ENCODE measurements at places on chromosomes 5 and 9.
A peak's percentile ranks its signal among the peaks of the same experiment; 100 is the strongest.

DNA sequence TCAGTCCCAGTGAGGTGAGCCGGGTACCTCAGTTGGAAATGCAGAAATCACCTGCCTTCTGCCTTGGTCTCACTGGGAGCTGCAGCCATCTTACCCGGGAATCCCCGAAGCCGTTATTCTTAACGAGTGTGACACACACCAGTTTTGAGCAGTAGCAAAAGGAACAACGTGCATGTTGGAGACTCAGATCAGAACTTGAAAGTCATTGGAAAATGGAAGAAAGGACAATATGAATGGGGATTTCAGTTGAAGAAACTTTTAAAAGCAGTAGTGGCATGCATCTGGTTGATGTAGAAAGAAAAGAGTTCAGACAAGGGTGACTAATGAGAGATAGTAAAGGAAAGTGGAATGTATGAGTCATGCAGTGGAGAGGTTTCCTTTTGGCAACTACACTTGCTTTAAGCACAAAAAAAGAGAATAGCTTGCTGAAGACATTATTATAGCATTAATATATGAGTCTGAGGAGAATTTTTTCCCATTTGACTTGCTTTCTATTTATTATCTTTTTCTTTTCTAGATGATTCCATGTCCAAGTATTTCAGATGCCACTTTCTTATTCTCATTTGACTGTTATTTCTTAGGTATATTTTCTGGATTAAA lies 44.4 kb upstream of the ANKDD1B start:
- peak; percentile 90 for DNase-seq

- DNase-seq: no peak
Measured at GRCh38 chr5:35430381-35431162, 187.1 kb upstream of the SPEF2 start.

DNA sequence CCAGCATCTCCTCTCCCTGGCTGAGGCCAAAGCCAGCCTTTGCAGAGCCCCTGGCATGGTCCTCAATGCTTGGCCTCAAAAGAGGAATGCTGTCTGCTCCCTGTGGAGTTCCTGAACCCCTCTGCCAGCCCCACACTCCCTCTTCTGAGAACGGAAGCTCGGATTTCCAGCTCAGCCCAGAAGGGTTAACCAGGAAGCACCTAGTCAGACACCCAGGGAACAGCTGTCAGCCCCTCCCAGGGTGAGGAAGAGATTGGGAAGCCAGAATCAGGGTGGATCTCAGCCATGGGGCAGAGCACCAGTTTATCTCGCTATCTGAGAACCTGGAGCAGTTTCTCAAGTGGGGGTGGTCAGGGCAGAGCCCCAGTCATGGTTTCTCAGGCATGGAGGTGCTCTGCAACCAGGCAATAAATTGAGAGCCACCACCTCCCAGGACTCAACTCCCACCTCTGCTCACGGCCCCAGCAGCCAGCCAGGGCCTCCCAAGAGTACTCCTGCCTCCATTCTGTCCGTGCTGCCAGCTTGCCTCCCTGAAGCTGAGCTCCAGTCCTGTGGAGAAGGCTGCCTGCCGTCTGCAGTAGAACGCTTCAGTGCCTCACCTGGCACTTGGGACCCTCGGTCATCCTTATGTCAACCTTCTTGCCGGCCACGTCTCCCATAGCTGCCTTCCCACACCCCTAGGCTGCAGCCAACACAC lies 7.6 kb downstream of the FOXE1 start:
- DNase-seq: no peak

- DNase-seq: peak; percentile 81
Measured at GRCh38 chr9:104279535-104280177, 185.5 kb downstream of the SMC2 start.

DNA sequence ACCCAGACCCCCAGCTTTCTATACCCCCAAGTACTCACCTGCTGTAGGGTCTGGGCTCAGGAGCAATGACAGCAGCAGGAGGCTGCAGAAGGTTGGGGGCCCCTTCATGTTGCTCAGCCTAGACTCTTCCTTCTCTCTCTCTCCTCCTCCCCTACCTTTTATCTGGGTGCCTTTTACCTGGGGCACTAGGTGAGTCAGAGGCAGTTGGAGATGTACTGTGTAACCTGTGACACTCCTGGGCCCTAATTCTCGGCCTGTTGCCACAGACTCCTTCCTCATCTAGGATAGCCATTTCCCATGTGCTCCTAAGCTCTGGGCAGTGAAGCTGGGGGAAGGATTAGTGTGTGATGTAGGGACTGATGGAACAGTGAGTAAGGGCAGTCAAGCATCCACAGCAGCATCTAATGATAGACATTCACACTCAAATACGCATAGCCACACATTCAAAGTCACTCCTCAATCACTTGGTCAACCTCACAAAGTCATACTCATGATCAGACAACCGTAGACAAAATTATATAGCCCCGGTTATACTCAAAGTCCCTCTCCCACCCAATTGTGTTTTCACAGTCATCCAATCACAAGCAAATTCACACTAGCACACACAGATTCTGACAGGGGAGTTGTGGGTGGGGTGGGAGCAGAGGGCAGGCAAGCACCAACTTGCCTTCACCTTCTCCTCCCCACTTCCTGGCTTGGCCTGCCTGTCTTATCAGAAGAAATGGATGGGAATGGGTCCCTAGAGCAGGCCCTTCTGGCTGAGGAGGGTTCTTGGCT lies at the start of gene CCL27:
Gene CCL27, minus strand, starts transcription at position 132 of the 777 bp plus-strand sequence. Its CDS starts 24 bp downstream, at position 108.
- no peak for DNase-seq

DNA sequence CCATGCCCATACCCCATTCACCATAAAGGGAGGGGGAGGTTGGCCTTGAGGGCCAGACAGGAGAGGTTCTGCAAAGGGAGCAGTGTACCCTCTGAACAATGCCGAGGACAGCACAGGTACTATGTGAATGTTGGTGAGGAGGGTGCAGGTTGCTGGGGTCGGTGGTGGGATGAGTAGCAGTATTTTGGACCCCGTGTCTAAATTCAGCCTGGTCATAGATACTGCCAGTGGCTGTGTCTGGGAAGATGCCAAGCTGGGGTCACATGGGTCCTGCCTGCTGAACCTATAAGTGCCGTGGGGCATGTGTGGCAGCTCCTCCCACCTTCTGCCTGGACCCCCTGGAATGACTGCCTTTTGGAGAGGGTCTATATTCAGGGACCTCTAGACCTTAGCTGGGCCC lies 11.4 kb upstream of the SPINK4 start:
- no peak for DNase-seq

DNA sequence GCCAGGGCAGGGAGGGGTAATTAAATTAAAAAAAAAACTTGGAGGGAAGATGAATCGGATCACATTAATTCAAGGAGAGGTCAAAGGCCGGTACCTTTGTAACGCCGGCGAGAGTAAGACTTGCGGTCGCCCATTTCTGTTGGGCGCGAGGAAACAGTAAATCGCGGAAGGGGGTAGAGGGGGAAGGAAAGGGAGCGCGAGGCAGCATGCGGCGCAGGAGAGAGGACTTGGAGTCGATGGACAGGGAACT lies 324 bp upstream of the RGMB start:
- DNase-seq: no peak

GRCh38 chr5:30539004-30539634 lies 654.4 kb upstream of the CDH6 start:
- DNase-seq: no peak

DNA sequence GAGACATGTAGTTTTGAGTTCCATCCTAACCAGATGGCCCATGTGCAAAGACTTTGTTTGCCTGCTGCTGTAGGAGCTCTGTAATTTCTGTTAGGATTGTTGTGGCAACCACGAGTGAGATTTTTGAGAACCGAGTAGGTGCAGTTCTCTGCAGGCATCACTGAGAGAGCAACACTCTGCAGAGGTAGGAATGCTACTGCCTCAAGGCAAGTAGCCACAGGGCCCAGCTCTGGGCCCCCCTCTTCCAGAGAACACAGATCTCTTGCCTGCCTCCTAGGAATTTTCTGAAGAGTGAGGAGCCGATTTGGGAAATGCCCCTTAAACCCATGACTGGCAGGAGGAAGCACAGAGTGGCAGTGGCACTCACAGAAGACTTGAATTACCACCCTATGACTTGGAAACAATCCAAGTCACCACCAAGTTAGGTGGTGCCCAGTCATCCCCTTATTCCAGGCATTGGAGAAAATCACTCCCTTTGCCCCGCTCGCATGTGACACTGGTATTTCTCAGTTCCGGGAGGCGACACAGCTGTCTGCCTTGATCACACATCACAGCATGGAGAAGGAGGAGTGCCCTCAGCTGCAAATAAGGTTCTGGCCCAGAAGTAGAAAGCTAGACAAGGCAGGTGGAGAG lies 52.5 kb upstream of the SLC2A8 start:
- peak; percentile 36 for DNase-seq

DNA sequence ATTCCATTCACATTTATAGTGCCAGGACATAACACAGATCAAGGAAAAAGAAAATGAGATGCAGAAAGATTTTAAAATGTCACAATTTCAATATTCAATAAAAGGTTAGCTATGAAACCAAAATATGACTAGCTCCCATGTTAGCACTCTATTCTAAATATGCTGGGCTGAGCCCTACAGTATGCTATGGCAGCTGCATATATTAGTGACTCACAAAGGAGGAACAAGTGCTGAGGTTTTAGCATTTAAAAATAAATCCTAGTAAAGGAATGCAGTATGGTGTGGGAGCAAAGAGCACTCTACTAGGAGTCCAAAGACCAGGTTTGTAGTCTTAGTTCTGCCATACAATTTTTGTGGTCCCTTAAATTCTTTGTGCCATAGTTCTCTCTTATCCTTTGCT lies 118.4 kb downstream of the OXCT1 start:
- no peak for DNase-seq

GRCh38 chr5:1315709-1316587 lies 21.1 kb upstream of the TERT start:
- no peak for DNase-seq

- DNase-seq: no peak
Measured at GRCh38 chr9:37468620-37469019, 3.4 kb upstream of the ZBTB5 start.

DNA sequence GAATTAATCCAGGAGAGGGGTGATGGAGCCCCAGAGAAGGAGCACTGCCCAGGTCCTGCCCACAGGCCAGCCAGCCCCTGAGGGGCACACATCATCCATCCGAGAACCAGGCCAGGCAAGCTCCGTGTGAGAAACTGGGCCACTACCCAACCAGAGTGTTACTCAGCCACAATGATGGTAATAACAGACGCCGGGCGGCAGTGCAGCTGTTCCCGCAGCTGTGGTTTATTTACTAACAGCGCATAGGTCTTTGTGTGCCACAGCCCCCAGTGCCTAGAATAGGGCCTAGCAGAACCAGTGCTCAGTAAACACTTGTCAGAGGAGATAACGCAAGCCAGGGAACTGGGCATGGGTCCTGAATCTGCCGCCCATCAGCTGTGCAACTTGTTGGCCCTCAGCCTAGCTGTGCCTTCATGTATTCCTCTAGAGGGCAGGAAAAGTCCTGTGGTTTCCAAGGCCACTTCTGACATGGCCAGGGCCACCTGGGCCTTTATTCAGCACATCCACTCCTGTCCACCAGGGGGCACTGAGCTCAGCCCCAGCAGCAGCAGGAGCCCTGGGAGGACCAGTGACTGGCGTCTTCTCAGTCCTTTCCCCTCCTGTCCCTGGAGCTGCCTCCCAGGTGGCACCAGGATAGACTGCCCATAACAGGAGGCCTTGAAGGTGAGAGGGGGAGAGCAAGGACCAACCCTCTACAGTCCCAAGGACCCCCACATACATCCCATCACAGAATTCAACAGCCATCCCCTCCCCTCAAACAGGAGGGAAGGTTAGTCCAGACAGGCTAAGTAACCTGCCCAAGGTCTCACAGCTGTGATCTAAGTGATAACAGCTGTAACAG lies 2.1 kb downstream of the MXD3 start:
- peak; percentile 76 for DNase-seq

DNA sequence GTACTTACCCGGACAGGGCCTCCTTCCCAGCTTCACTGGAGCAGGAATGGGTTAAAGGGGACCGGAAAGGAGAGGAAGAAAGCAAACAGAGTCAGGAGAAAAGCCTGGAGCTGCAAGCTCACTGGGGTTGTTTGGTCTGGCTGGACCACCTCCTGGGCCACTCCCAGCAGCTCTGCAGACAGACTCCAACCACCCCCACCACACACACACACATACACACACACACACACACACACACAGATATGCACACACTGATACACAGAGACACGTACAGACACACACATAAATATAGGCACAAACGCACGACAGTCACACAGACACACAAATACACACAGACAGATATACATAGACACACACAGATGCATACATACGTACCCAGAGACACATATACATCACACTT lies 34.9 kb upstream of the SYNPO start:
- no peak for DNase-seq

DNA sequence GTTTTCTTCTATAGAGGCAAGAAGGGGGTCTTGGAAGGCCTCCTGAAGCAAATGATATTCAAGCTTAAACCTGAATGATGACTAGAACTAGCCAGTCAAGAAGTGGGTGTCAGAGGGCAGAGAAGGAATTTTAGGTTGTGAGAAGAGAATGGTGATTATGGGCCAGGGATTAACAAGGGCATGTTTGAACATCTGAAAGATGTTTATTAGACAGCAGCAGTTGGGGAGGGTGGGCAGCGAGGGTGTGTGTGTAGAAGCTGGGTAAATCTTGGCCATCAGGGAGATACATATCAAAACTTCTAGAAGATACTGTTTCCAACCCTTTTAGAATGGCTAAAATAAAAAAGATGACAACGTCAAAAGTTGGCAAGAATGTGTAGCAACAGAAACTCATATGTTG lies 54.5 kb downstream of the MAN2A1 start:
- DNase-seq: no peak

- no peak for DNase-seq
Measured at GRCh38 chr9:137851516-137852267, 25.9 kb upstream of the CACNA1B start.

GRCh38 chr9:91681461-91682305 lies 258.1 kb upstream of the NFIL3 start:
- DNase-seq: peak; percentile 61

Measured in EL (cell line).